Testis (tissue), 5 donors: ENCODE measurements at places on chromosomes 5 and 9. TPM values are rescaled to one million over a fixed set of nuclear protein-coding genes. Genes with fewer than 3 reads are reported as not detected.
A peak's percentile ranks its signal among the peaks of the same experiment; 100 is the strongest.

TMOD1 gene
- 3.9 TPM for total RNA-seq

CNTFR gene
- 16.0 TPM for total RNA-seq

DNA sequence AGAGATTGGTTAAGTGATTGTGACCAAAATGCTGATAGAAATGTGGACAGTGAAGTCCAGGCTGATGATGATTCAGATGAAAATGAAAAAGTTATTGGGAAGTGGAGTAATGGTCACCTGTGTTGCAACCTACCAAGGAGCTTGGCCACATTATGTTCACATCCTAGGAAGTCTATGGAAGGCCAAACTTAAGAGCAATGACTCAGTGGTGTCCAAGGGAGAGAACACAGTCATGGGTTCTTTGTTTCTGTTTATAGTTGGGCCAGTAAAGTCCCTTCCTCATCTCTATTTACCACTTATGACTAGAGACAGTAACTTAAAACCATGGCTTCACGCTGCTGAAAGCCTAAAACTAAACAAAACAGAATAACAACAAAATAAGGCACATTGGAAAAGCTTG is 555.3 kb upstream of the DAB2 start:
- no peak for DNase-seq
- no peaks in the 10 kb centered on the region for H3K36me3 ChIP-seq
- no peaks in the 10 kb centered on the region for H3K27me3 ChIP-seq
- H3K4me1 ChIP-seq = no peaks in the 10 kb centered on the region
- no peak overlapping the region for H3K4me3 ChIP-seq
- H3K27ac ChIP-seq = no peak overlapping the region

NME5 gene
- total RNA-seq = 22.4 TPM

DNA sequence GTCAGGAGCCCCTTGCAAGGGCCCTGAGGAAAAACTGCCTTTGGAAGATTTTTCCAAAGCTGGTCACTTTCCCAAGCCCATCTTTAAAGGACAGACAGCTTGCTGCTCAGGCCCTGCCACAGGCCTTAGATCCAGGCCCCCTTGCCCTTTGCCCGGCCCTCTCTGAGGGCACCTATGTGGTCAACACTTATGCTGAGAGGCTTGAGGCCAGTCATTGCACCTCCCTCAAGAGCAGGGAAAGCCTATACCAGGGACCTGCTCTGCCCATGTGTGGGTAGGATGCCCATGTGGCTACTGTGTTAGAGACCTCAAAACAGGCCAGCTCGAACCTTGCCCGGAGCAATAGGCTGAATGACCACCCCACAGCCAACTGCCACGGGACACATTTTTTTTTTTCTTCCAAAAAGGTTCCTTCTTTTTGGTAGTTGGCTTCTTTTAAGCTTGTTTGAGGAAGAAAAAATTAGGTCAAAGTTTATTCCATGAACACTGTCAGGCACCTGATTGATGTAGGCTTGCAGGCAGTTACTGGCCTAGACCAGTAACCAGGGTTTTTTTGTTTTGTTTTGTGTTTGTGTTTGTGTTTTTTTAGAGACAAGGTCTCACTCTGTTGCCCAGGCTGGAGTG is 3.8 kb downstream of the TCF7 start:
- no peak overlapping the region for H3K4me3 ChIP-seq
- no peaks in the 10 kb centered on the region for H3K4me1 ChIP-seq
- H3K27me3 ChIP-seq = no peaks in the 10 kb centered on the region
- no peak overlapping the region for H3K27ac ChIP-seq

GRCh38 chr5:75558981-75559632 is 47.4 kb downstream of the POLK start:
- no peaks in the 10 kb centered on the region for H3K27me3 ChIP-seq
- no peak for DNase-seq
- H3K4me3 ChIP-seq = no peak overlapping the region
- no peaks in the 10 kb centered on the region for H3K36me3 ChIP-seq
- H3K27ac ChIP-seq = peak overlapping the region; percentile 32

GLDC gene
- 12.3 TPM for total RNA-seq

DNA sequence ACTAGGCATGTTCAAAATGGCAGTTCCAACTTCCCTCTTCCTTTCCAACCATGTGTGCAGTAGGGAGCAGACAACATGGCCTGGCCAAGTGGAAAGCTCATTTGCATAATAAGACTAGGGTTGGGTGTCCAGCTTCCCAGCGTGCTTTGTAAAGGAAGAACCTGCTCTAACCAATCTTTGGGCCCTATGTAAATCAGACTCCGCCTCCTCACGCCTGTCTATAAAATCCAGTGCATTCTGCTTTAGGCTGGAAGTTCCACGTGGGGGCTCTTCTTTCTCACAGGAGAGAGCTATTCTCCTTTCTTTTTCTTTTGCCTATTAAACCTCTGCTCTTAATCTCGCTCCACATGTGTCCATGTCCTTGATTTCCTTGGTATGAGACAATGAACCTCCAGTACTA is 83.4 kb downstream of the GCNT1 start:
- no peaks in the 10 kb centered on the region for H3K36me3 ChIP-seq
- no peaks in the 10 kb centered on the region for H3K27me3 ChIP-seq
- DNase-seq = peak; percentile 51
- no peak overlapping the region for H3K4me3 ChIP-seq
- no peak overlapping the region for H3K27ac ChIP-seq
- no peaks in the 10 kb centered on the region for H3K4me1 ChIP-seq

DNA sequence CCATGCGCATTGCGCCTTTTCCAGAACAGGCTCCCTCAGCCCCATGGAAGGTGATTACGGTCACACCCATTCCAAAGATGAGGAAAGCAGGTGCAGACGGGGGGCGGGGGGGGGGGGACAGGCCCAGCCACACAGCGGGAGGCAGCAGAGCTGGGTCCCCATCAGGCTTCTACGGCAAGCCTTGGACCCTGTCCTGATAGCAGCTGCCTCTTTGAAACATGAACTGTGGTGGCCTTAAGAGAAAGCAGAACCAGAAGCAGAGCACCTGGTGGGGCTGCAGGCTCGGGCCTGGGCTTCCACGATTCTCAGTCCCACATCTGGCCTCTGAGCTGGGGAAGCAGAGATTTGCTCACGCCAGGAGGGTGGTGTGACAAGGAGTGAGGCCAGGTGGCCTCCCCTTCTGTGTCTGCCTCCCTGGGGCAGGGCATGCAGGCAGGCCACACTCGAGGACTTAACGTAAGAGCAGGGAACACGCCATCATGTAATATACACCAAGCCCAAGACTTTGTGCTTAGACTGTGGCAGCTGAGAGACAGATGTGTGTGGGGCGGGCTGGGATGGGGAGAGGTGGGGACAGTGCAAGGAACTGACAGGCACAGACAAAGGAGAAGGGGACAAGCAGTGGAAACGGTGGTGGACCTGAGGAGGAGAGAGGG is 14.2 kb upstream of the PHYKPL start:
- H3K4me1 ChIP-seq = no peaks in the 10 kb centered on the region
- H3K4me3 ChIP-seq = no peak overlapping the region
- no peak for DNase-seq
- H3K27me3 ChIP-seq = no peaks in the 10 kb centered on the region

DNA sequence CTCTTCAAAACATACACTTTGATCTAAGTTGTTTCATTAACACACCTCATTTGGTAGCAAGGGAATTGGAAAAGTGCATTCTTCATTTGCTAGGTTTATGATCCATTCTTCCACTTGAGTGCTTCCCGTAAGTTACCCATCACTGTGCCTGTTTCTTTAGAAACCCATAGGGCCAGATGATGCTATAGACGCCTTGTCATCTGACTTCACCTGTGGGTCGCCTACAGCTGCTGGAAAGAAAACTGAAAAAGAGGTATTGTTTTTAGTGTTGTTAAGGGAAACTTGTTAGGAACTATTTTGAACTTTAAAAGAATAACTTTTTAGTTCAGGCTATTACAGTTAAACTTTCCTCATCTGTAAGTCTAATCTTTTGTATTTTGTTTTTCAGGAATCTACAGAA is 66.6 kb downstream of the ERAP1 start:
- H3K27me3 ChIP-seq = no peaks in the 10 kb centered on the region
- no peaks in the 10 kb centered on the region for H3K4me1 ChIP-seq
- no peak overlapping the region for H3K27ac ChIP-seq
- DNase-seq = no peak
- H3K4me3 ChIP-seq = no peak overlapping the region
- H3K36me3 ChIP-seq = no peaks in the 10 kb centered on the region

DNA sequence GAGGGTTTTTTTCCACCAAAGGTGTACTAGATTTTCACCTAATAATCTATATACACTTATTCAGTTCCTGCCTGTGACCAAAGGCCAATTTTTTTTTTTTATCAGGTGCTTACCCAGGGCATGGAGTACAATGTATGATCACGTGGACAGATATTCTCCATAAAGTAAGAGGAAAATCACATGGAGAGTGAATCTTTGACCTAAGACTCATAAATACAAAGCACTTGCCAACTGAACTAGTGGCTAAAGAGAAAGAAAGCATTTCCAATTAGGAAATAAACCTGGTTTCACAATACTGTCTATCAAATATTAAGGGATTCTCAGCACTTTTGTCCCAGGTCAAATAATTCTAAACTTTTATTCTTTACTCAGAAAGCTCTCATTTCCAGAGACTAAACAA is 33.0 kb upstream of the CEP120 start:
- no peak overlapping the region for H3K27ac ChIP-seq
- H3K4me1 ChIP-seq = no peaks in the 10 kb centered on the region
- no peak for DNase-seq
- no peak overlapping the region for H3K4me3 ChIP-seq

TIGD6 gene
- total RNA-seq = 7.8 TPM

- peaks cover 6% of the 10 kb centered on the region for H3K4me1 ChIP-seq
- no peak overlapping the region for H3K27ac ChIP-seq
- DNase-seq = peak; percentile 48
- no peak overlapping the region for H3K4me3 ChIP-seq
- no peaks in the 10 kb centered on the region for H3K36me3 ChIP-seq
These were observed 3.4 kb upstream of the CTSL start for GRCh38 chr9:87722393-87723088.

NFIB gene
- total RNA-seq = 34.7 TPM

CRHBP gene
- 3.3 TPM for total RNA-seq

DNAJC18 gene
- 98.3 TPM for total RNA-seq

- no peaks in the 10 kb centered on the region for H3K36me3 ChIP-seq
- no peak overlapping the region for H3K27ac ChIP-seq
- H3K4me1 ChIP-seq = no peaks in the 10 kb centered on the region
- no peak overlapping the region for H3K4me3 ChIP-seq
- no peak for DNase-seq
These were observed 244.2 kb upstream of the DAB2 start for GRCh38 chr5:39668980-39669379.

- no peaks in the 10 kb centered on the region for H3K4me1 ChIP-seq
- no peaks in the 10 kb centered on the region for H3K36me3 ChIP-seq
- no peak overlapping the region for H3K27ac ChIP-seq
- DNase-seq = no peak
- H3K27me3 ChIP-seq = no peaks in the 10 kb centered on the region
- H3K4me3 ChIP-seq = no peak overlapping the region
These were observed 179.3 kb upstream of the MVB12B start for GRCh38 chr9:126147186-126147935.

GRCh38 chr9:85738509-85738908 is 3.2 kb downstream of the AGTPBP1 start:
- peaks cover 8% of the 10 kb centered on the region for H3K4me1 ChIP-seq
- DNase-seq = no peak
- H3K27me3 ChIP-seq = no peaks in the 10 kb centered on the region
- no peak overlapping the region for H3K4me3 ChIP-seq
- no peak overlapping the region for H3K27ac ChIP-seq
- no peaks in the 10 kb centered on the region for H3K36me3 ChIP-seq

DMRTA1 gene
- 0.43 TPM for total RNA-seq

LVRN gene
- 6.1 TPM for total RNA-seq

- no peaks in the 10 kb centered on the region for H3K27me3 ChIP-seq
- H3K4me1 ChIP-seq = peaks cover 20% of the 10 kb centered on the region
- DNase-seq = no peak
- no peaks in the 10 kb centered on the region for H3K36me3 ChIP-seq
- H3K27ac ChIP-seq = no peak overlapping the region
These were observed 39.9 kb downstream of the COL15A1 start for GRCh38 chr9:98983295-98984268.

DNA sequence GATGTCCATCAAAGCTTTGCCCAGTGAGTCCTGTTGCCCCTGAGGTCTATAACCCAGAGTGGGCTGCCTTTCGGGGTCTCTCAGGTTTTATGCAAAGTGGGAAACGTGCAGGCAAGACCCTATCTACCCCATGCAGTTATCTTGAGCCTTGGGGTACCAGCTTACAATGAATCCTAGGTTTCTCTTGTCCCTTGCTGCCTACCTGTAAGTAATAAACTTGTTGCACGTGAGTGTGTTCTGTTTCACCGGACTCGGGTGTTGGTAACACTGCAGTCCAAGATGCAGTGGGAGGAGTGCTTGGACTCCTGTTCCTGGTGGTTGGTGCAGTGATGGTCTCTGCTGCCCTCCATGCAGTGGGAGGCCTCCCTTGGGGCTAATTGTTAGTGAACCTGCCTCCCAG is 85.6 kb upstream of the ALDH1B1 start:
- no peak overlapping the region for H3K4me3 ChIP-seq
- DNase-seq = no peak
- H3K27ac ChIP-seq = no peak overlapping the region
- H3K4me1 ChIP-seq = no peaks in the 10 kb centered on the region

ZDHHC11B gene
- 3.0 TPM for total RNA-seq

DNA sequence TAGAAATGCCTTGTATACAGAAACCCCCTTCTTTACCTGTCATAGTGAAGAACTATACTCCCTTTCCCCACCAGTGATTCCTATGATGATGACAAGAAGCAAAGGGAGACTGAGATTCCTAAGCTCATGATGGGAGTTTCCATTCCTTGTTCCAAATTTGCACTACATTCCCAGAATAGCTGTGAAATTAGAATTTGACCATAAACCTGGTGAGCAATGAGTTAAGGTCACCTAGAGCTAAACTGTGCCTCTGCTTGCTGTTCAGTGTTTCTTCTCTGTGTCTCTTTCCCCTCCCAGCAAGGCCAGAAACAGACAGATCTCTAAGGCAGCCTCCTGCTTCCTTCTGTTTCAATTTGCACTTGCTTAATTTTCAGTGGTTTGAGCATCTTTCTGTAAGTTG is 332.1 kb downstream of the PIK3R1 start:
- H3K4me1 ChIP-seq = peaks cover 18% of the 10 kb centered on the region
- H3K36me3 ChIP-seq = no peaks in the 10 kb centered on the region
- no peak for DNase-seq
- no peaks in the 10 kb centered on the region for H3K27me3 ChIP-seq
- no peak overlapping the region for H3K4me3 ChIP-seq

- no peak overlapping the region for H3K27ac ChIP-seq
- no peaks in the 10 kb centered on the region for H3K4me1 ChIP-seq
- no peak overlapping the region for H3K4me3 ChIP-seq
- no peaks in the 10 kb centered on the region for H3K36me3 ChIP-seq
These were observed 157.0 kb downstream of the GABBR2 start for GRCh38 chr9:98551511-98552286.

BTNL8 gene
- 13.1 TPM for total RNA-seq

TMEM252 gene
- total RNA-seq = not detected

PCDHGA8 gene
- total RNA-seq = 8.2 TPM
